Stimulated activated CD4-positive, alpha-beta T cell treated with anti-CD3 and anti-CD28 coated beads, Interleukin-4, amount 100 ng/mL, for 4 hours (primary cell): ENCODE measurements at places on chromosomes 16 and 17.

GRCh38 chr16:26031286-26031685, 339.5 kb downstream of the HS3ST4 start:
- DNase-seq, result no peak

DNA sequence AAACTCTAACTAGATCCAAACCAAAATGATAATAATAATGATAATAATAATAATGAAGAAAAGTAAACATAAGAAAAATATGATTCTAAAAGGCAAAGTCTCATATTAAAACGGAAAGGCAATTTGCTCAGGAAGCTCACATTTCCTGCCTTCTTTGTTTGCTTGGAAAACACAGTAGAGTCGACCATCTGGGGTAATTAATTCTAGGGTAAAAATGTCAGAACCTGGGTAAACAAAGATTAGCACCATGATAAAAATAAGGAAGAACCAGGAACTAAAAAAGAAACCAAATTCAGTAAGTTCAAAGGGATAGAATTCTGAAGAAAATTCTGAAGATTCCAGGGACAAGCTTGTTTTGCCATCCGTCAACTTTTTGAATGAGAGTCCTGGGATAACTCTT, 16.2 kb downstream of the KRABD2 start:
- no peak for DNase-seq

DNA sequence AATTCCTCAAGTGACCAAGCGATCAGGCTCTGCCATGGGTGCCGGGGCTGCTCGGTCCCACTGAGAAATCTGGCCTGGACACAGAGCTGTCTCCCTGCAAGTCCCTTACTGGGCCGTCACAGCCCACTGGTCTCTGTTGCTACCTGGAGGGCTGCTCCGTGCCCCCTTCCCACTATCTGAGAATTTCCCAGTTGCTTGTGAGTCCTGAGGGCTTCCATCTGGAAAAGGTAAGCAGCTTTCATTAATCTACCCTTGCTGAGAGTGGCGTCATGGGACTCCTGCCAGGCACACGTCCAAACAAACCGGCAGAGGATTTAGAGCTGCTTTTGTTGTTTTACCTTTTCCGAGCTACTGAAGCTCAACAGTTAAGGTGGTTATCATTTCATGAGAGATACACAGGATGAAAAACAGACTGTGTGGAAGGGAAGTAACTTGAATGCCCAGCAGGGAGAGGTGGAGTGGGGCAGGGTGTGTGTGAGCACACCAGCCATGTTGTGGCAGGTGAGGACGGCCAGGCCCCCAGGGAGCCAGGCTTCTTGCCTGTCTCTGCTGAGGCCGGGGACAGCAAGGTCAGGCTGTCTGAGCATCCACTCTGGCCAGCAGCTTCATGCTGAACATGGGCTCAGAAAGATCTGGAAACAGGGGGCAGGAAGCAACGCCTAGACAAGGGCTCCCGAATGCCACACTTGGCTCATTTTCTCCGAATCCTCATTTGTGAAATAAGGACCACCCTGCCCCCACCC, 50.6 kb downstream of the GTF3C1 start:
- DNase-seq, result no peak

DNA sequence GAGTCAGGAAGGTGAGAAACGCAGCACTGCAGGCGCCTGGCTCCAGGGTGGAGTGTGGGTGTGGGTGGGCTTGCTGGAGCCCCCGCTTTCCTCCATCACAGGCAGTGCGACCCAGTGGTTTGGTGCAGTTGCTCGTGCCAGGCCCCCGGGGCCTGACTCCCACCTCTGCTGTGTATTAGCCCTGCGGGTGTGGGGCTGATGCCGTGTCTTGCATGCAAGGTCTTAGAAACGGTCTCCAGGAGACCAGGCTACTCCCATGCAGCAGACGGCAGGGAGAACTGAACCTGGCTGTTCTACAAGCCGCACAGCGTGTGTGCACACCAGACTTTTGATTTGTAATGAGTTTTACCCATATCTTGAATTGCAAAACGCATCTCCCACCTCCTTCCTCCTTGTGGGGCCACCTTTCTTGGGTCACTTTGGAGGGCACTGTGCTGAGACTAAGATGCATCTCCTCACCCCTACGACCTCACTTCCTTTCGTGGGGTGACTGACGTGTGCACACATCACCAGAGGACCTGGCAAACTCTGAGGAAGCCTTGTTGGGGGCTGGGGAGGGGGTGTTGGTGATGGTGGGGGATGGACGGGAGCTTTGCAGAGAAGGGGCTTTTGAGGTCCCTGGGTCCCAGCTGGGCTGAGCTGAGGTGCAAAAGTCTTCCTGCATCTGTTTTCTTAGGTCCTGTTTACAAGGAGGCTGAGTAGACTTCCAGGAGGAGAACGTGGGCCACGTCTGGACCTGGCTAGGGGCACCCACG, 101.8 kb upstream of the TNRC6C start:
- no peak for DNase-seq

DNA sequence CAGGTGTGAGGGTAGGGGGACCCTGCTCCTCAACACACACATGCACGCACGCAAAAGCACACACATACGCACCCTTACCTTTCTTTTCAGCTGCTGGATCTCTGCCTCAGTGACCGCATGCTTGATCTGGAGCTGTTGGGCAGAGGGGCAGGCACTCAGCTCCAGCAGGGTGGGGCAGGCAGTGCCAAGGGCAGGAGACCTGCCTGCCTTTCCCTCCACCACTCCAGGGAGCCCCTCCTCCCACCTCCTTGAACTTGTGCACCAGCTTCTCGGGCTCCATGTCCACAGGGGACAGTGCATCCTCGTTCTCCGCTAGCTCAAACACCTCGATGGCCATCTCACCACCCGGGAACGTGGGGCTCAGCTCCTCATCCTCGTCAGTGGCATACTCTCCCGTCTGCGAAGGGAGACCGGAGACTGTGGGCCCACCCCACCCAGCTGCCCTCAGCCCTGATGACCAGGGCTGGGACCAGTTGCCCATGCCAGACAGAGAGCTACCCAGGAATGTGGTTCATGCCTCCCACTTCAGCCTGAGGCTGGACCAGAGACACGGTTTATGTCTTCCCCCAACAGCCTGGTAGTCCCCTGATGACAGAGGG, 9.3 kb upstream of the SAMD14 start:
- no peak for DNase-seq

DNA sequence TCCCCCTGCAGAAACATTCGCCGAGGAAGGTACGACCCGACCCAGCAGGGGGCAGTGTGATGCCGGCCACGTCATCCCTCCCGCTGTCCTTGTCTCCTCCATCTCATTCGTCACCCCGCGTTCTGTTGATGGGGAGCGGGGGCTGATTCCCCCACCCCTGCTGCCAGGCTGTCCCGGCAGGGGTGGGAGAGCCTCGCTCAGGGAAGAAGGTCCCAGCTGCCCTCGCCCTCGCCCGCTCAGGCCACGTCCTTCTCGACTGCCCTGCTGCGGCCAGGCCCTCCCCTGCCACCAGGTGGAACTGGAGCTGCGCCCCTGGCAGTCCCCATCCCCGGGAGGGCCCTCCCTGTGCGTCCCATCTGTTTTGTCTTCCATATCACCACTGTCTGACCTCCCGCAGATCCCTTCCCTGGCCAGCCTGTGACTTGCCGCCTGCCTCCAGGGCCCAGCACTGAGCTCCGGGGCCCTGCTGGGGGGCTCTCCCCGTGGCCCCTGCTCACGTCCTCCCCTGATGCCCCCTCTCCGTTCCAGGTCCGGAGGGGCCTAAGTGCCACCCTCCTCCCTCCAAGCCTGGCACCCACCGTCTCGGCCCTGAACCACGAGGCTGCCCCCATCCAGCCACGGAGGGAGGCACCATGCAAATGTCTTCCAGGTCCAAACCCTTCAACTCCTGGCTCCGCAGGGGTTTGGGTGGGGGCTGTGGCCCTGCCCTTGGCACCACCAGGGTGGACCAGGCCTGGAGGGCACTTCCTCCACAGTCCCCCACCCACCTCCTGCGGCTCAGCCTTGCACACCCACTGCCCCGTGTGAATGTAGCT, 20.6 kb downstream of the ADAM11 start:
- peak; percentile 83 for DNase-seq

DNA sequence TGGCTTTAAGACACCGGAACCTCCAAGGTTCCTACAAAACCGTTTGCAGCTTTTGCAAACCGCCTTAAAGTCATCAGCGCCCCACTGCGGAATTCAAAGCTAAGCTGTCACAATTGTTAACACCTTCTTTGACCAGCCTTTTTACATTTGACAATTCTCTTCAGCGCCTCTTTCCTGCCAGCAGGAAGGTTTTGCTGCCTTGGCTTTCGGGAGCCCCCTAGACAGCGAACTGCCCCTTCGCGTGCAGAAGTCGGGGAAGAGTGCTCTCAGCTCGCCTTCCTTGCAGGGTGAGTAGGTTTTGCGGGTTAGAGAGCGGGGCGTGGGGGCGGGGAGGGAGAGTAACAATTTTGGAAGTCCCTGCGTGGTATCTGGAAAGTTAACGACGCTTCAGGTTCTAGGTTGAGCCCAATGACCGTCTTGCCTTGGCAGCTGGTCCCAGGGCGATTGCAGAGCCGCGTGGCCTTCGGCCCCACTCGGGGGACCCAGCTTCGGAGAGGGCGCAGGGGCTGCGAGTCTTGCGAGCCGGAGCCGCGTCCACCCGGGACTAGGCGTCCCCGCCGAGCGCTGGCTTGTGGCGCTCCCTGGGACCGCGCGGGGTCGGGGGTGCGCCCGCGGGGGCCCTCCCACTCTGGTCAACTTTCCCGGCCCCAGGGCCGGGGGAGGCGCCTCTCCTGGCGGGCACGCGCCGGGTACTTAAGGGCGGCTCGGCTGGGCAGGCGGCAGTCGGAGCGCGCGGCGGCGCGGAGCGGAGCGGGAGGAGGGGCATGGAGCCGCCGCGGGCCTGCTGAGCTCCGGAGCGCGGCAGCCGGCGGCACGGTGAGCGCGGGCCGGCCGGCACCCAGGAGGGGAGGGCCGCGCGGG, at the start of gene HAS3:
TSS of gene HAS3 (plus strand) at position 153 of the 861 bp plus-strand sequence. CDS start 3,743 bp downstream, outside the sequence.
- DNase-seq, result peak; percentile 36
